ENCODE measurements at places on chromosomes 6 and 20.

DNA sequence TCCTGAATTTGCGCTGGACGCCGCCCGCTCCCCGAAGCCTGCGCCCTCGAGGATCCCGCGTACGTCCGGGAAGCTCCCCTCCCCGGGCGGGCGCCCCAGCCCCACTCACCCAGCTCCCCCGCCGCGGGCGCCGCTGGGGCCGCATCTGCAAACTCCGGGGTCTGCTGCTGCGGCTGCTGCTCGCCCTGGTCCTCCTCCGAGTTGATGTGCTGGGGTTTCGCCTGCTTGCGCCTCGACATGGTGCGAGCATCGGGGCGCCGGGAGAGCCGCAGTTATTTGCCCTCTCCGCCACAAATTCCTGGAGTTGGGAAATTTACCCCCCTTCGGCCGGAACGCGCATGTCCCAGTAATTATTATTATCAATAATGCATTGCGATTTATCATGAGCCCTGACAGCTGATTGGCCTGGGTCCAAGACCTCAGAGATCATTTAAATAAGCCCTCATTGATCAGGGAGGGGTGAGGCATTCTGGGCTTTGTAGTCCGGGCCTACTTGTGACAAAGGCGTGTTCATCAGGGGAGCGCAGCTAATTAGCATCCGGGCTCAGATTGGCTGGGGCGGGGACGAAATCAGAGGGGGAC is at the start of gene SALL4:
Gene SALL4 (minus strand): TSS at position 352 of the 582 bp plus-strand sequence. CDS start 113 bp downstream, at position 239.
- no peak for DNase-seq

GRCh38 chr6:139942331-139942730 is 567.9 kb upstream of the CITED2 start:
- DNase-seq = no peak

- no peak for DNase-seq
These were observed 450.0 kb downstream of the FRK start for GRCh38 chr6:115610696-115611095.

DNA sequence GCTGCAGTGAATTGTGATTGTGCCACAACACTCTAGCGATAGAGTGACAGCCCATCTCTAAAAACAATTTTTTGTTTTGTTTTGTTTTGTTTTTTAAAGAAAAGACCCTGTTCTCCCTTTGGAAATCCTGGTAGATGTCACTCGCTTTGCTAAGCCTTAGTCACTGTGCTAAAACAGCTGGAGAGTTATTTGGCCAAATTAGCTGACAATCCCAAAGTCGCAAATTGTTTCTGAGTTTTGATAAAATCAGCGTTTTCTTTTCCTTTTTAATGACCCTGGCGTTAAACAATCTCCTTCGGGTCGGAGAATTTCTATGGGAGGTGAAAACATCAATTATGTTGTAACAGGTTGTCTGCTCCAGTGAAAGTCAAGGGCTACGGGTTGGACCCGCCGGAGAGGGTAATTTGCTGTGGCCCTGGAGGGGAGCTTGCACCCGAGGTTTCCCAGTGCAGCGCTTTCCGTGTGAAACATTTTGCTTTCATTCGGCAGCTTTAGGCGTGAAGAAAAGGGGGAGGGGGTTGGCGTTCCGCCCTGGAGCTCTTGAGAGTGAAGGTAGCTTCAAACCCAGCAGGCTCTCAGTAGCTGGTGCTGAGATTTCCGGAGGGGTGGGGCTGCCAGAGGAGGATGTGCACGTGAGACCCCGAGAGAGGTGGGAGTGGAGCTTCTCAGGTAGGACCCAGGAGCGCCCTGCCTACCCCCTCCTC is 296.6 kb downstream of the PHACTR1 start:
- DNase-seq = peak; percentile 32

DNA sequence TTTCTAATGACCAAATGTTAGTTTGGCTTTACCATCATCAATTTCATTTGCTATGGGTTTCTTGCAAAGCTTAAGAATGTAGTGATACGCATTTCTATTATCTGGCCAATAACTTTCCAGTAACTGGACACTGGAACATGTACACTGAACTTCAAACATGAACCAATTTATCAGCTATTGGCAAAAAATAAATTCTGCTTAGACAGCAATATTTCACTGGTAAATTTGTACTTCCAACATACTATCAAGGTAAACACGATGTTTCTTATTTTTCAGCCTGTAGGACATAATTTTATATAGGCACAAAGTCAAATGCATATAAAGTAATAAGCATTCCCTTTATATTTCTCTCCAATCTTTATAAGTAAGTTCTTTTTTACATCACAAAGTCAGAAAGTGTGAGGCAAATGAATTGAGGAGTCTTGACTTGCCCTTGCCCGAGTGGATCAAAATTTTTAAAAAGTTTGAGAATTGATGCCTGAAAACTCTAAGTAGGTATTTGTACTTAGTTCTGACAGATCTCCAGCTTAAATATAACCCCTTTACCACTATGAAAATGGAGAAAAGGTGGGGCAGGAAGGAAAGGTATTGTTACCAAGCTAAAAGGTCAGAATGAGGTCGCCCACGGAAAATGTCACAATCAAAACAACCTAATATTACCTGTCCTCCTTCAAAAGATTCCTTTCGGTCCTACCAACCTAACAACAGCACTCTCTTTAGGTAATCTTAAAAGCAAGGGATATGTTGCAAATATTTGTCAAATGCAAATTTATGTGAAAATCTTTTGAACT is 41.3 kb downstream of the STK38 start:
- no peak for DNase-seq

GRCh38 chr6:36069573-36069972 is 42.0 kb downstream of the MAPK14 start:
- no peak for DNase-seq
